NCI-H69 (cell line): ENCODE measurements at places on chromosomes 4 and X.

DNA sequence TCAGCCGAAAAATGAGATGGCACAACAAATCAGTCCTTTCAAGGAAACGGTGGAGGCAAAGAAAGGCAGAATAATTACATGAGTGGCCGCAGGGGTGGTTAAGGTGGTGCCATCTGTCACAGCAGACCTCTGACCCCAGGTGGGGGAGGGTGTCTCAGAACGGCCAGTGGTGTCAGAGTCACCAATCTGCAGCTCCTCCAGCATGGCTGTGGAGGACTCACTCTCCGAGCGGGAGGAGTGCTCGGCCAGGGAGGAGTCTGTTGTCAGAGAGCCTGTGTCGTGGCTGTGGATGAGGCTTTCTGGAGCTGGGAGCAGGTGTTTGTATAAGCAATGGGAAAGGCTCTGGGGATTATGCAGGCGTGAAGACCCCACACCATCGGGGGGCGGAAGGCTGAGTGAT, 130.3 kb upstream of the PDLIM3 start:
- peak; percentile 85 for DNase-seq

DNA sequence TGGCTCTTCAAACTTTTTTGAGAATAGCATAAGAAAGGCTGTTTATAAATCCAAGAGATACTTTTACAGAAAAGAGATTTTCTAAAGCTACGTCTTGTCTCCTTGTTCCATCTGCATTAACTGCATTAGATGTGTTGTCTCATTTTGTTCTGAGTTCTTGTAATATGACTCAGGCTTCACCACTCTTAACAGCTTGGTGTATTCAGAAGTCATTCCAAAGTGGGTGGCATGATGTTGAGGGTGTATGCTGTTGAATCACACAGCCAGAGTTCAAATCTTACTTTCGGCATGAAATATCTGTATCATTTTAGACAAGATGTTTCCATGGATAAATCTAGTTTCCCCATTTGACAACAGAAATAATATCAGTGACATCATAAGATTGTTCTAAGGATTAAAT, 30.1 kb downstream of the SYTL5 start:
- DNase-seq: no peak

GRCh38 chrX:11698702-11699101, 33.0 kb upstream of the ARHGAP6 start:
- no peak for DNase-seq

DNA sequence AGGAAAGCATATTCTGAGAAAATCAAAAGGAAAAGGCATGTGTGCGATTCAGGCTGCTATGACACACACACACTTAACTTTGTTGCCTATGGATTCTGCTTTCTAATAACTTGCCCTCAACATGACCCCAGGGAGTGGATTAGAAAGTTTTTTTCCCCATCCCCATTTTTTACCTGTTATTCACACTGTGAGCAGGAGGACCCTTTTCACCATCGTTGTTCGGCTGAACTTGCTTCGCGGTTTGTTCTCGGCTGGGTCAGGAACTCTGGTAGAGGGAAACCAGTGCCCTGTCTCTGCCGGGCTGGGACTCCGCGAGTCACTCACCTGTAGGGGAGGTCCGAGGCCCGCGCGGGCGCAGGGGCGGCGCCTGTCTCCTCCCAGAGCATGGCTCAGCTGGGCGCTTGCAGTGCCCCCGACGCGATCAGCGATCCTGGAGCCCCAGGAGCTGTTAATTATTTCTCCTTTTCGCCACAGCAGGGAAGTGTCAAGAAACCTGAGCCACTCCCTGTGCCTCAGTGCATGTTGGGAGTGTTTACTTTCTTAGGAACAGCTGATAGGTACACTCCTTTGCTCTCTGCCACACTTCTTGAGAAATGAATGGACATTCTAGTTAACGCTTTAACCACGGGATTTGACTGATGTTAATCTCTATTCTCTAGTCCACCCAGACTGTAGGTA, at the start of gene RASSF6:
Gene RASSF6, minus strand, starts transcription at position 322 of the 678 bp plus-strand sequence. CDS start 8,641 bp downstream, outside the sequence.
- peak; percentile 94 for DNase-seq

GRCh38 chr4:104826171-104826570, 320.5 kb upstream of the TET2 start:
- no peak for DNase-seq

- DNase-seq: no peak
These were observed 443.2 kb upstream of the FGF16 start for GRCh38 chrX:77003956-77004355.

GRCh38 chr4:6688879-6689505, 4.7 kb upstream of the S100P start:
- DNase-seq: no peak

GRCh38 chr4:123421227-123421936, 24.8 kb downstream of the SPRY1 start:
- DNase-seq: no peak

GRCh38 chr4:151887816-151888180, 127.0 kb upstream of the GATB start:
- DNase-seq: no peak

GRCh38 chr4:52102587-52102986, 51.5 kb downstream of the SPATA18 start:
- peak; percentile 7 for DNase-seq

- DNase-seq: no peak
These were observed 14.0 kb downstream of the BEND2 start for GRCh38 chrX:18206657-18207056.

- DNase-seq: no peak
These were observed 29.0 kb upstream of the ERVMER34-1 start for GRCh38 chr4:52780206-52780605.

- DNase-seq: no peak
These were observed 115.1 kb upstream of the GPM6A start for GRCh38 chr4:175927121-175927520.

DNA sequence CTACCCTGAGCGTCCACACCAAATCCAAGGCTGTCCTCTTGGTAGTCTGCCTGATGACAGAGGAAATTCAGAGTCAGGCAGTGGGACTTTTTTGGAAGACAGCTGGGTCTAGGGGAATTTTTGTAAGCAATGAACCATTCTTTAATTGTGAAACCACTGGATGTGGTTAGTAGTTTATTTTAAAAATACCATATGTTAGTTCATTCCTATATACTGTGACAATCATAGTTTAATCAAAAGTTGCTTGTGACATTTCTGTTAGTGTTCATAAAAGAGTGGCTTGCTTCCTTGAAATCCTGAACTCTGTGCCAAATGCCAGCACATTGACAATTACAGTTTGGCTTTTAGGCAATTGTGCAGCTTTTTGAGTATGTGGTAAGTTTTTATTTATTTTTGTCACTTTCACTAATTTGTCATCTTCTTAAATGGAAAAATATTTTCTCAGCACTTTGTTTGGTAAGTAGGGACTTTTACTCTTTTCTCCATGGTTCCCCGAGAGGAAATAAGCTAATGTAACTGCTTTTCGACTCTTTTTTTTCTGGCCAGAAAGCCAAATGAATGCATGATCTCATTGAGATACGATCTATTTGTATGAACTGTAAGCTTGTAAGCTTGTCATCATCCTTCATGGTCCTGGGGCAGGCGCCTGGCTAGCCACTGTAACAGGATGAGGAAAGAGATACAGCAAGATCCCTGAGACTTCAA, 72.6 kb upstream of the SLC4A4 start:
- no peak for DNase-seq

DNA sequence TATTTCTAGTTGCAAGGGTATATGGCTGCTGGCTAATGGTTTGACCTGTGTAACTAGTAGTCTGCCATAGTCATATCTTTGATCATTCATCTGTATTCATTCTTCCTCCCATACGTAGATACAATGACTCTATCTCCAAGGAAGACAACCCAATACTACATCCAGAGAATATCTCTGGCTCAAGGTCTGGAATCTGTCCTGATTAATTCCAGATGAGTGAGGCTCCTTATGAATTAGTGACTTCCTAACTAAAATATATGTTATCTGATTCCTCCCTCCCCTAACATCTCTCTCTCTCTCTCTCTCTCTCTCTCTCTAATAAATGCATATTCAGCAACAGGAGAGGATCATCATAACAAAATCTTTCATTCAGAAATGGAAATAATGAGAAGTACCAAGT, 641.5 kb downstream of the FAT4 start:
- DNase-seq: no peak

- DNase-seq: no peak
These were observed 45.1 kb downstream of the ARHGEF9 start for GRCh38 chrX:63739885-63740284.

DNA sequence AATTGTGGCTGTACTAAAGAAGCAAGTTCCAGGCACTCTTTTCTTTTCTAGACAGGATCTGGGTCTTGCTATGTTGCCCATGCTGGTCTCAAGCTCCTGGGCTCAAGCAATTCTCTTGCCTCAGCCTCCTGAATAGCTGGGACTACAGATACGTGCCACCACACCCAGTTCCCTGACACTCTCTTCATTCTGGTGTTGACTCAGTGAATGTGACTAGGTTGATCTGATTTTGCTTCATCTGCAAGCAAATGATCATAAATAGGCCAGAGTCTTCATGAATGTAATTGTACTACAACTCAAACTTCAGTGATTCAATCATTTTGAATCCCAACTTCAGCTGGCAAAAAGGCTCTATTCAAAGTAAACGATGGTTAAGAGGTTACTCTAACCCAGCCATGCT, 78.5 kb downstream of the APBB2 start:
- peak; percentile 4 for DNase-seq

GRCh38 chrX:49884290-49884862, 5.1 kb downstream of the USP27X start:
- peak; percentile 53 for DNase-seq

DNA sequence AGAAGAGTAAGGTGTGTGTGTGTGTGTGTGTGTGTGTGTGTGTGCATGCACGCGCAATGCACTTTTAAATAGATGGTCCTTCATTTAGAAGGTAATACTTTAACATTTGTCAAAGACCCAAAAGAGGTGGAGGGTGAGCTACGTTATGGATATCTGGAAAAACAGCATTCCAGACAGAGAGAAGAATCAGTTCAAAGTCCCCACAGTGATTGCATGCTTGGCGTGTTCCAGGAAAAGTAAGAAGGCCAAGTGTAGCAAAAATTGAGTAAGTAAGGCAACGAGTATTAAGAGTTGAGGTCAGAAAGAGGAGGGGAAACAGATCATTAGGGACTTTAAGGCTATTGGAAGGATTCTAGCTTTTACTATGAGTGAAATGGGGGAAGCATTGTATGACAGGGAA, 21.9 kb upstream of the GABRE start:
- DNase-seq: no peak

DNA sequence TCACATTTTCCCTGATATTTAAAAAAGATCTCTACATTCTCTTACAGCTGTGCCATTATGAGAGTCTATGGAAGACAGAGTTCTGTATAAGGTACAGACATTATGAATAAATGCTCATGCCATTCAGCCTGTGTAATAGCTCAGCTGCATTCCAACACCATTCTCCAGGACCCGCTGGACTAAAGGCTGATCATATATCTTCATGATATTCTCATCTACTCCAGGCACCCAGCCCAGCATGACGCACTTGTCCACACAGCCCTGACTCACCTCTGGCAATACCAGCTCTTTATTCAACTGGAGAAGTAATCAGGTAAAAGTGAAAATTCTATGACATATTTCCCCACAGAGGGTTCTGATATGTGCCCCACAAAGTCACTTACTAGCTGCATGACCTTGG, 437.5 kb upstream of the FGF16 start:
- no peak for DNase-seq

DNA sequence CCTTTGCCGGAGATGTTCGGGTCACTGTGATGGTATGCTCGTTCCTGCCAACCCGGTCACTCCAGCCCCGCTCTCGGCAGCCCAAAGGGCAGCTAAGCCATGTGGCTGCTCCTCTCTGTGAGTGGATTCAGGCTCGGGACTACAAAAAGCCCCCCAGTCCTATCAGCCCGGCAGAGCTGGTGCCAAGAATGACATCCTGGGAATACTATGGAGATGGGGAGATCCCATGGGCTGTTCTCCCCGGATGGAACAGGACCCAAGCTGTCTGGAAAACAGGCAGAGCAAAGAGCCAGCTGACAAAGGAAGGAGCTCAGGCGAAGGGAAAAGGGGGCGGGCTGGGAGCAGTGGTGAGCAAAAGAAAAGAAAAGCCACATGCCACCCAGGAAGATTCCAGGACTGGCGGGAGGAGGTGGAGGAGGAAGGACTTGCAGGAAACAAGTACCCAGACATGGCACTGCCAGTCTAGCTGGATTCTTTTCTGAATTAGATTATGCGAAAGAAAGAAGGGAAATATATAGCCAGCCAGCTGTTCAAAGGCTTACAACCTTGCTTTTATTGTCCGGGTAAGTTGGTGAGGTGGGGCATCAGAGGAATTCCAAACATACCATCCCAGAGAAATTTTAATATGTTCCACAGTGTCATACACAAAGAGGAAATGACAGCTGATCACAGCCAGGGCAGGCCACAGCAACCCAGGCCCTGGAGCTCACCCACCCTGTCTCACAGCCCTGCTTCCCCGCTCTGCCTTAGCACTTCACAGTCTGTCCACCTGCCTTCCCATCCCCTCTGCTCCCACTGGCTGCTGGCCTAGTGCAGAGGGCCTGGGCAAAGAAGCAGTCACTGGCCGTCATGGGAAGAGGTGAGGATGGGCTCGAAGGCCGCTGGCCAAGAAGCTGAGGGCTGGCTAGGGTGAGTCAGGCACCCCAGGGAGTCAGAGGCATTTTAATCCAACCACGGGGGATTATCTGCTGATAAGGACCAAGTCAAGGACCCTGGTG, 3.4 kb downstream of the NDP start:
- DNase-seq: no peak

GRCh38 chr4:28686618-28687017, 1826.0 kb downstream of the STIM2 start:
- DNase-seq: peak; percentile 68

DNA sequence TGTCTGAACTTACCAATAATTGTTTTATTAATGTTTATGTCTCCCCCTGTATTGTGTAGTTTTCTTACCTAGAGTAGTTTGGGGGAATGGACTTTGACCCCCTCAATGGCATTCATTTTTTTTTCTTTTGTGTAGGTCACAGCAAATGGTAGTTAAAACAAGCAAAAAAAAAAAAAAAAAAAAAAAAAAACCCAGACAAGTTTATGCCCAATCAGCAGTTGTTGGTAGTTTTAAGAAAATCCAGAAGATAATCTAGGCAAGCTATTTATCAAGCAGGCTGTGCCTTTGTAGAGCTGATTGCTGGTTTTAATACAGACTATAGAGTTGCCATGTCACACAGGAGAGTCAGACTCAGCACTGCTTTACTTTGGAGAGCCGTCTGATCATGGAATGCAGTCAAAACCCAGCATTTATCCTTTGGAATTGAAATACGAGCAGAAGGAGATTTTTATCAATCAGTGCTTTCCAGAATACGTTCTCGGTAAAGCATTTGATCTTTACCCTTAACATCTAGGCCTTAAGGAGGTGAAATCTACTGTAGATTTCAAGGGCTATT, 16.6 kb downstream of the DCUN1D4 start:
- DNase-seq: peak; percentile 1

- peak; percentile 54 for DNase-seq
These were observed 146.8 kb downstream of the PPP3CA start for GRCh38 chr4:101200561-101200960.
